ENCODE measurements at places on chromosomes 3 and 15.
A peak's percentile ranks its signal among the peaks of the same experiment; 100 is the strongest.

GRCh38 chr15:79002581-79002980, 57.7 kb upstream of the CTSH start:
- H3K4me3 ChIP-seq, result no peak overlapping the region
- no peaks in the 10 kb centered on the region for H3K27me3 ChIP-seq
- H3K27ac ChIP-seq, result no peak overlapping the region
- no peaks in the 10 kb centered on the region for H3K36me3 ChIP-seq
- H3K4me1 ChIP-seq, result peaks cover 9% of the 10 kb centered on the region

DNA sequence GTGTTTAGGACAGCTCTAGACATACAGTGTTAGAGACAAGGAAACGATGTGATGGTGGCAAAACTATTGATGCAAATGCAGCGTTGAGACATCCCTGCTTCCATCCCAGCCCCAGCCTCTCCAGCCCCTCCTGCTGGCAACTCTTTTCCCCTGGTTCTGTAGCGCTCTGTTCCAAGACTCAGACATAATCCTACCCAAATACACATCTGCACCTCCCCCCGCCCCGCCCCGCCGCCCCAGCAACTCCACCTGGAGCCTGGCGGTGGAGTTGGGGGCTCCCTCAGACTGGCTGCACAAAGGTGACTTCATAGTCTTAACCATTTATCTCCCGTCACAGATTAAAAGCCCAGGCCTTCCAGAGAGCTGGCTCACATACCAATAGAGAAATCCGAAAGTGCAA, 7.2 kb upstream of the SEC22A start:
- DNase-seq, result peak; percentile 97
- no peak overlapping the region for H3K4me3 ChIP-seq
- H3K27ac ChIP-seq, result no peak overlapping the region
- H3K27me3 ChIP-seq, result no peaks in the 10 kb centered on the region
- H3K36me3 ChIP-seq, result no peaks in the 10 kb centered on the region

GRCh38 chr3:185728630-185729336, 96.1 kb downstream of the IGF2BP2 start:
- H3K4me3 ChIP-seq, result no peak overlapping the region
- H3K36me3 ChIP-seq, result no peaks in the 10 kb centered on the region
- DNase-seq, result no peak
- H3K27ac ChIP-seq, result no peak overlapping the region
- peaks cover 2% of the 10 kb centered on the region for H3K4me1 ChIP-seq

- H3K4me3 ChIP-seq, result no peak overlapping the region
- H3K36me3 ChIP-seq, result no peaks in the 10 kb centered on the region
- no peak for DNase-seq
- no peaks in the 10 kb centered on the region for H3K4me1 ChIP-seq
- no peak overlapping the region for H3K27ac ChIP-seq
Measured at GRCh38 chr3:135538123-135538522, 427.4 kb upstream of the PPP2R3A start.

DNA sequence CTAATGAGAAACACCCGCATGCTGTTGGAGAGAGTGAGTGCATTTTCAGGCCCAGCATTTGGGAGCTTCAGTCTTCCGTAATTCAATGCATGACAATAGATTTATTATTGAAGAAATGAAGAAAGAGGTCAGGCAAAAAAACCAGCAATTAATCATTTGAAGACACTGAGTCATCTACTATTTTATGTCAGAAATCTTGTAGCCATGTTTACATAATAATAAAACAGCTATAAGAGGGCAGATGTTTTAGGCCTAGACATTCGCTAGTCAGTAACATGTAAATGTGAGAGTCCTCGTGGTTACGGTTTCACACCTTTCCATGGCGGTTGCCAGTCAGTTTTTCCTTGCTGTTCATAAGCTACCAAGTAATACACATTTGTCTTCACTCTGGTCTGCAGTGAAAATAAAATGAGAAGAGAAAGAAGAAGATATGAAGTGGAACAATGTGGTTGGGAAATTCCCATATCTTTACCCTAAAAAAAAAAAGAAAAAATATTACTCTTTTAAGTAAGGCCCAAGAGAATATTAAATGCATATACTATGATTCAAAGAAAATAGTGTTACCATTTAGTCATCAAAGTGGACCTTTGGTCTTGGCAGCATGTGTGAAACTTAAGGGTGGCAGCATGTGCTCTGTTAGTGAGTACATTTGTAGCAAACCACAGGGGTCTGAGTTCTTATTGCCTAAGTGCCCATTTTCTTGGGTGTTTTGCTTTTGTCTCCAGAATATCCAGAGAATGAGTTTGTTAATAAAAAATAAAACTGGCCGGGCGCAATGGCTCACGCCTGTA, 140.5 kb upstream of the TBL1XR1 start:
- H3K4me1 ChIP-seq, result peaks cover 4% of the 10 kb centered on the region
- H3K36me3 ChIP-seq, result no peaks in the 10 kb centered on the region
- DNase-seq, result no peak
- no peaks in the 10 kb centered on the region for H3K27me3 ChIP-seq

DNA sequence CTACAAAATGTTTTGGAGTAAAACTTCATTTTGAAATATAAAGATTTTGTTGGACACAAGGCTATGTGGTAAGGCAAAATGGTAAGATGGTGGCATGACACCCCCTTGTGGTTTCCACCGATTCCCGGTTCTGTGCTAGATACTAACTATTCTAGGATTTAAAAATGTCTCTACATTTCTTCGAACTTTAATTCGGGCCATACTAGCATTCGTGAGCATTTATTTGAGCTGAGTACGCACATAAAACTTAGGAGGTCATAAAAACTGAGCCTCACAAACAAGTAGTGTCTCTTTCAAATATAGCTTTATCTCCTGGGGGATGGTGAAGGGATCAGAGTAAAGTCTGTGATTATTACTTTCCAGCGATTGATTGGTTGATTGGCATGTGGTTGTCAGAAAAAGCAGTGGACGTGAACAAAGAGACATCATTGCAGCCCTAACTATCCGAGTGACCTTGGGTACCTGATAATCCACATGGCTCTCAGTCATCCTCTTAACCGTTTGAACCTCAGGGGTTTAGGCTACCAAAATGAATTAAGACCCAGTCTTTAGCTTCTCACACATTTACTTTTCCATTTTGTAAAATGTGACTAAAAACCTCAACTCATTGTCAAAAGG, 1.1 kb upstream of the ZNF639 start:
- H3K27me3 ChIP-seq, result no peaks in the 10 kb centered on the region
- no peaks in the 10 kb centered on the region for H3K36me3 ChIP-seq
- H3K4me1 ChIP-seq, result no peaks in the 10 kb centered on the region

- H3K36me3 ChIP-seq, result no peaks in the 10 kb centered on the region
- no peaks in the 10 kb centered on the region for H3K27me3 ChIP-seq
- H3K4me3 ChIP-seq, result no peak overlapping the region
- DNase-seq, result no peak
Measured at GRCh38 chr3:15820911-15821310, 23.1 kb upstream of the ANKRD28 start.

- no peak overlapping the region for H3K27ac ChIP-seq
- no peaks in the 10 kb centered on the region for H3K27me3 ChIP-seq
- no peaks in the 10 kb centered on the region for H3K36me3 ChIP-seq
Measured at GRCh38 chr15:65923264-65923663, 54.0 kb downstream of the RAB11A start.

- H3K27me3 ChIP-seq, result no peaks in the 10 kb centered on the region
- H3K27ac ChIP-seq, result no peak overlapping the region
- no peaks in the 10 kb centered on the region for H3K36me3 ChIP-seq
Measured at GRCh38 chr15:75125935-75126334, 75.7 kb upstream of the C15orf39 start.

DNA sequence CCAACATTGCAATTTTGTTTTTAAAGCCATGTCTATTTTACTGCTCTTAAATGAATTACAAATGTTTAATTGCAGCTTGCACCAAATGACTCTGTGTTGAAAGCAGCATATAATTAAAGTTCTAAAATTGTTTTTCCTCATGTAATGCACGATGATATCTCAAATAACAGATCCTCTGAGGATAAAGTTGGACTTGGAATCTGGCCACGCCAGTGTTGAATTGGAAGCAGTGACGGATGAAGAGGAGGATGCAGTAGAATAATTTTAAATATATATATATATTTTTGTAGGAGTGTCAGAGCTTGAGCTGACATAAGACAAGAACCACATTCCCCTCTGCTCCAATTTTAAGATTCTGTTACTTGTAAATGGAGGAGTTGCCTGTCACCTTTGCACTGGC, 406.6 kb upstream of the DPPA4 start:
- H3K27ac ChIP-seq, result no peak overlapping the region
- no peaks in the 10 kb centered on the region for H3K4me1 ChIP-seq
- no peaks in the 10 kb centered on the region for H3K27me3 ChIP-seq

- no peak overlapping the region for H3K4me3 ChIP-seq
- H3K27ac ChIP-seq, result no peak overlapping the region
- H3K4me1 ChIP-seq, result no peaks in the 10 kb centered on the region
- H3K36me3 ChIP-seq, result no peaks in the 10 kb centered on the region
- no peaks in the 10 kb centered on the region for H3K27me3 ChIP-seq
- no peak for DNase-seq
Measured at GRCh38 chr3:24258727-24259600, 235.7 kb downstream of the THRB start.

DNA sequence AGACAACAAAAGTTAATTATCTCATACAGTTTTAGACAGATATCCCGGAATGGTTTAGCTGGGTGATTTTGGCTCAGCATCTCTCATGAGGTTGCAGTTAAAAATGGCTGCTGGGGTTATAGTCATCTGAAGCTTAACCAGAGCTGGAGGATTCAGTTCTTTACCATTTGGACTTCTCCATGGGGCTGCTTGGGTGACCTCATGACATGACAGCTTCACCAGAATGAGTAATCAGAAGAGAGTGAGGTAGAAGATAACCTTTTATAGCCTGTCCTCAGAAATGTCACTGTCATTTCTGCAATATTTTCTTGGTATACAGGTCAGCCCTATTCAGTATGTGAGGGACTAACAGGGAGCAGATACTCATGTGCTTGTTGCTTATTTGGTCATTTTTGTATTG, 30.9 kb downstream of the TFG start:
- H3K4me3 ChIP-seq, result no peak overlapping the region
- H3K36me3 ChIP-seq, result no peaks in the 10 kb centered on the region
- no peak overlapping the region for H3K27ac ChIP-seq
- no peak for DNase-seq

DNA sequence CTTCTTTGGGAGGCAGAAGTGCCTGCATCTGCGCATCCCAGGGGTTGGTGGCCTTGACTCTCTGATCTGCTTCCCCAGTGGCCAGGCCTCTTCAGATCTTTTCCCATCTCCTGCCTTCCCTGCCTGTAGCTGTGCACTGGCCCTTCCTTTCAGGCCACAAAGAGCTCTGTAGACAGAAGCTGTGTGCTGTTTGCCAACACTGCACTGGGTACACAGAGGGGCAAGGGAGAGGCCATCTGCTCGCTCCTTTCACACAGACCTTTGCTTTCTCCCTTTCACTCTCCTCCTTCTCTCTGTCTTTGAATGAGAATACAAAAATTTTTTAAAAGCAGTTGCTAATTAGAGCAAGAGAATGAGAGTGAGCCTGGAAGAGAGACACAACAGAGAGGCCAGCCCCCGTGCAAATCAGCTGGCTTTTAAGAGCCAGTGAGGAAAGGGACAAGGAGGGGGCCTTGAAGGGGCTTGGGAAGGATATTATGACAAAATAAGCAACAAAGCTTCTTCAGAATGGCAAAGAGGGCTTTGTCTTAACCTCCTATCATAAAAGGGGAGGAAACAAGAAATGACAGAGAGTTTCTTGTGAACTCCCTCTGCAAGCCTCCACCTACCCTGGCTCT, 170.9 kb downstream of the EPHB1 start:
- no peaks in the 10 kb centered on the region for H3K27me3 ChIP-seq
- H3K27ac ChIP-seq, result no peak overlapping the region
- H3K36me3 ChIP-seq, result no peaks in the 10 kb centered on the region
- DNase-seq, result no peak
- no peaks in the 10 kb centered on the region for H3K4me1 ChIP-seq

DNA sequence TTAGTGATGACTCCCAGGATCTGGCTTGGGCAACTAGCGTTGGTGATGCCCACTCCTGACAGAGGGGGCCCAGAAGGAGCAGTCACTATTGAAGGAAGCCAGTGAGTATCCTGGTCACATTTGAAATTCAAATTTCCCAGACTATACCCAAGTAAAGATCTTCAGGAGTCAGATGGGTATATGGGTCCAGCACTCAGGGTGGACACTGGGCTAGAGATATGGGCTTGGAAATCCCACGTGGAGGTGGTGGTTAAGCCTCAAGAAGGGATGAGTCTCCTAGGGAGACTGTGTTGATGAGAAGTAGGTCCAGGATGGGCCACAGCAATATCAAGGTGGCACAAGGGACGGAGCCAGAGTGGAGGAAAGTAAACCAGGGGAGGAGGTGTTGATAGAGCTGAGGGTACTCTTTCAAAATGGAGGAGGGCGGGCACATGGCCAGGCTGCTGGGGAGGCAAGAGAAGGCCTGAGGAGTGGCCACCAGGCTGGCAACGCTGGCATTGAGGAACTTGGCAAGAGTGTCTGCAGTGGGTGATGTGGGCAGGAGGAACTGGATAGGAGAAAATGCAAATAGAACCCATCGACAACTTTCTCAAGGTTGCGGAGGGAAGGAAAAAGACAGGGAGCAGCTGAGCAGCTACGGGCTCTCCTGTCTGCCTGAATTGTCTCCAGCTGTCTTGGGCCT, 3.7 kb upstream of the SLCO2A1 start:
- DNase-seq, result no peak
- no peak overlapping the region for H3K27ac ChIP-seq
- H3K36me3 ChIP-seq, result no peaks in the 10 kb centered on the region
- H3K4me1 ChIP-seq, result peaks cover 6% of the 10 kb centered on the region
- no peaks in the 10 kb centered on the region for H3K27me3 ChIP-seq
- H3K4me3 ChIP-seq, result no peak overlapping the region

DNA sequence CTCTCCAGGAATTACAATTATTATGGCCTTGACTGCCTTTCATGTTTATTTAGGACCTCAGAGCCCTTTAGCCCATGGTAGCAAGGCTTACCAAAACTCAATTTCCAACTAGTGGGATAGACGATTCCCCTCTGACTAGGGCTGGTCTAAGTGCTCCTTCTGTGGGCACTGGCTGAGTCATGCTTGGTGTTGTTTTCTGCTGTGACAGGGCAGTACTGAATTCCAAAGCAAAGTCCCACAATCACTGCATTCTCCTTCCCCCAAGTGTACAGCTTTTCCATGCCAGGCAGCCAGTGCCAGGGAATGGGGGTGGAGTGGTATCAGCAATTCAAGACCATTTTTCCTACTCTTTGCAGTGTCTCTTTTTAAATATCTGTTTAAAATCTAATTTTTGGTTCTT, 509.0 kb upstream of the NECTIN3 start:
- H3K27ac ChIP-seq, result no peak overlapping the region
- DNase-seq, result no peak
- no peaks in the 10 kb centered on the region for H3K4me1 ChIP-seq
- H3K27me3 ChIP-seq, result no peaks in the 10 kb centered on the region
- no peak overlapping the region for H3K4me3 ChIP-seq

- no peak overlapping the region for H3K4me3 ChIP-seq
- no peak for DNase-seq
- no peaks in the 10 kb centered on the region for H3K4me1 ChIP-seq
- peaks cover 9% of the 10 kb centered on the region for H3K36me3 ChIP-seq
Measured at GRCh38 chr3:15086699-15087098, 12.2 kb downstream of the RBSN start.

- H3K36me3 ChIP-seq, result no peaks in the 10 kb centered on the region
- peak; percentile 15 for DNase-seq
- H3K27me3 ChIP-seq, result no peaks in the 10 kb centered on the region
- H3K4me3 ChIP-seq, result no peak overlapping the region
- peaks cover 3% of the 10 kb centered on the region for H3K4me1 ChIP-seq
Measured at GRCh38 chr15:32873284-32874114, 155.7 kb downstream of the GREM1 start.

- DNase-seq, result peak; percentile 71
- H3K27me3 ChIP-seq, result no peaks in the 10 kb centered on the region
- H3K4me1 ChIP-seq, result peaks cover 4% of the 10 kb centered on the region
- H3K4me3 ChIP-seq, result no peak overlapping the region
Measured at GRCh38 chr3:126259411-126260391, 79.3 kb upstream of the ALDH1L1 start.
